COR-L47 (cell line): ENCODE measurements at places on chromosomes 6 and 20.

GRCh38 chr6:31530659-31531058, 1.9 kb downstream of the MCCD1 start:
- DNase-seq: no peak

GRCh38 chr6:28693751-28694443, 168.2 kb downstream of the GPX5 start:
- DNase-seq: no peak

DNA sequence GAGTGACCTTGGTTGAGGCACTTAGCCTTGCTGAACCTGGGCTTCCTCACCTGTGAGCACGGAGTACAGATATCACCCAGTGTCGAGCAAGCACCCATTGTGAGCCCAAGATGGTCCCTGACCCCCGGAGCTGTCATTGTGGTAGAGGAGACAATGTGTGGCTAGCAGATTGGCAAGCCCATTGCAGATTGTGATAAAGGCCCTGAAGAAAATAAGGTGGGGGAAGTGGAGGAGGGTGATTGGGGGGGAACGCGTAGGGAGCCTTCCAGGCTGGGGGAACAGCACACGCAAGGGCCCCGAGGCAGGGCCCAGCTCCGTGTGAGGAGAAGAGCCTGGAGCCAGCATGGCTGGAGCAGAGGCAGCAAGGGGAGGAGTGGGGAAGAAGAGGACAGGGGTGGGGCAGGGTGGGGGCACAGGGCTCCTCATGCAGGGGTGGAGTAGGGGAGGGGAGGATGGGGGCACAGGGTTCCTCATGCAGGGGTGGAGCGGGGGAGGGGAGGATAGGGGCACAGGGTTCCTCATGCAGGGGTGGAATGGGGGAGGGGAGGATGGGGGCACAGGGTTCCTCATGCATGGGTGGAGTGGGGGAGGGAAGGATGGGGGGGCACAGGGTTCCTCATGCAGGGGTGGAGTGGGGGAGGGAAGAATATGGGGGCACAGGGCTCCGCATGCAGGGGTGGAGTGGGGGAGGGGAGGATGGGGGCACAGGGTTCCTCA, 7.0 kb downstream of the CEBPB start:
- DNase-seq: no peak

DNA sequence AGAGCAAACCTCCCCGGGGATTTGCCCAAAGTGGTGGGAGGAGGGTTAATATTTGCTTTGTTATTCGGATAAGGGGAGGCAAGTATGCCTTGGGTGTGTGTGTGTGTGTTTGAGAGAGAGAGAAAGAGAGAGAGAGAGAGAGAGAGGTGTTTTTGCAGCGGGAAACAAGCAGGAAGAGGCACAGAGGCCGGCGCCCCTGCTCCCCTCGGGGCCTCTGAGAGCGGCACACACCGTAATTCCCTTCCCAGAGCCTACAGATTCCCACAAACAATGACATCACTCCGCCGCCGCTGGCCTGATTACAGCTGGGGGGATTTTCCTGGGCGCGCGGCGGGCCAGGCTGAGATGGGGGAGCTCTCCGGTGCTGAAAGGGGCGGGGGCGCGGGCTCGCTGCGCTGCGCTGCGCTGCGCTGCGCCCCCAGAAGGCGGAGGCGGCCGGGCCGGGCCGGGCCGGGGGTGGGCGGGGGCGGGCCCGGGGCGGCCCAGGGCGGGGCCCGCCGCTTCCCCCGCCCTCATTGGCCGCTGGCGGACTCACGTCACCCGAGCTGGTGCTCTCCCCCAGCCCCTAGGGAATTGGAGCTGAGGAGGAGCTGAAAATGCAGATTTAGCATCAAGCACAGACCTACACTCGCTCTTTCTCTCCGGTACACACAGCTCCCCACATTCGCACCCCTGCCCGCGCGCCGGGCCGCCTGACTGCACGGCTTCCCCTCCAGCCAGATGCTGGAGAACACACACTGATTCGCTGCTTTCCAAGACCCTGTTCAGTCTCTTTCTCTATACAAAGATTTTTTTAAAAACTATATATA, at the start of gene PCSK2:
PCSK2 (plus strand) TSS at position 631 of the 809 bp plus-strand sequence. CDS start 266 bp downstream, outside the sequence.
- DNase-seq: peak; percentile 94

GRCh38 chr20:32333988-32334885, 23.9 kb upstream of the ASXL1 start:
- no peak for DNase-seq

DNA sequence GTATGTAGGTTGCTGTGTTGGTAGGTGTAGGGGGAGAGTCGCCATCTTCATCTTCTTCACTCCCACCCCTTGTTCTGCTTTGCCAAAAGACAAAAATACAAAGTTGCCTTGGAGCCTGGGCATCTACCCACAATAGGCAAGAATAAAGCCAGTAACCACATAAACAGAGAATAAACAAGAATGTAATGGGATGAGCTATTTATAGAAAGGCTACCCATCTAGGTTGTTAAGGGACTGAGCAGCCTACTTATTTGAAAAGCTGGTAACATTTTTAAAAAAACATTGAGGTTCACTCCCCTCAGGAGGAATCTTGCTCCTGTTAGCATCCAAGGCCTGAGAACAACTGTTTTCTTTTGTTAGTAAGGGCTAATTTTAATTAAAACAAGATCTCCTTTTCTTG, 301.4 kb upstream of the STXBP5 start:
- DNase-seq: no peak

DNA sequence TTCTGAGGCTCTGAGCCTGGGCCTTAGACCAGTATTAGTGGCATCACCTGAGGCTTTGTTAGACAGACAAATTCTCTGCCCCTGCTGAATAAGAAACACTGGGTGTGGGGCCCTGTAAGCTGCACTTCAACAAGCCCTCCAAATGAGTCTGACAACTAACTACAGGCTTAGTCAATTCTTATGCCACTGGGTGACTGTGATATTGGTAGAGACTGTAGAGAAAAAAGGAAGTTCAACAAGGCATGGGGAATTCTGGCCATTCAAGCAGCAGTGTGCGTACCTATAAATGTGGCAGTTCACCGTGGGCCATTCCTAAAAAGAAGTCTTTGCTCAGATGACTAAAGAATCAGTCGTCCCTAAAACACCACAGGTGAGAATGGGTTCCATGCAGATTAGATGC, 82.7 kb downstream of the MDN1 start:
- no peak for DNase-seq

- no peak for DNase-seq
Measured at GRCh38 chr6:16134430-16134829, 5.5 kb downstream of the MYLIP start.

- DNase-seq: no peak
Measured at GRCh38 chr20:1897541-1897940, 2.3 kb downstream of the SIRPA start.

DNA sequence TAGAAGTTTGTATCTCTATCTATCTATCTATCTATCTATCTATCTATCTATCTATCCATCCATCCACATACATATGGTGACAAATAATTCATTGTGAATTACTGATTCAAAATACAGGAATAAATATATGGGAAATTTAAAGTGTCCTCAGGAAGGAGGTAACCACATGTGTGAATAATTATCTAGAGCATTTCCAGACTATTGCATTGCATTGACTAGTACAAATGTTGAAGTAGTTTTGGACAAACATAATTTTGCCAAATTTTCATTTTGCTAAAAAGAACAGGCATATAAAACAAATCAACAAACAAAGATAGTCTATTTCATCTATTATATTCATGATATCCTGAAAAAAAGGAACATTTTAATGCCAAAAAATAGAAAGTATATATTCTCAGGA, 192.7 kb downstream of the UTRN start:
- no peak for DNase-seq

GRCh38 chr6:143158113-143158581, 97.5 kb downstream of the AIG1 start:
- no peak for DNase-seq
